ENCODE measurements at places on chromosomes 7 and 10.
A peak's percentile ranks its signal among the peaks of the same experiment; 100 is the strongest.

- DNase-seq: no peak
Observed at GRCh38 chr10:31774299-31774900, 154.2 kb downstream of the ARHGAP12 start.

DNA sequence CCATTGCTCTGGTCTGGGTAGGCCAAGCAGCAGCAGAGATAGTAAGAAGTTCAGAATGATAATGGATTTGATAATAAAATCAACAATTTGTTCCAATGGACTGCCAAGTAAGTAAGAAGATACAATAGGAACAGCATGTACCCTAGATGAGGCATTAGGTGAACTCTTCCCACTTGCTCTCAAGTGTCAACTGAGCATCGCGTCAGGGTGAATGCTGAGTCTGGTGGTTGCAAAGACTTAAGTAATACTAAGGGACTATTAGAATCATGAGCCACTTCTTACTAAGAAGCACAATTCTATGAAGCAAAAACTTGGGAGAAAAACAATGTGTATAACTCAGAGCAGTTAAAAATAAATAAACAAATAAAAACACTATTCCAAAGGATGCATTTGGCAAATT, 54.5 kb downstream of the LRRN3 start:
- DNase-seq: no peak

GRCh38 chr10:84177541-84178141, 4.0 kb downstream of the GPR15LG start:
- no peak for DNase-seq

DNA sequence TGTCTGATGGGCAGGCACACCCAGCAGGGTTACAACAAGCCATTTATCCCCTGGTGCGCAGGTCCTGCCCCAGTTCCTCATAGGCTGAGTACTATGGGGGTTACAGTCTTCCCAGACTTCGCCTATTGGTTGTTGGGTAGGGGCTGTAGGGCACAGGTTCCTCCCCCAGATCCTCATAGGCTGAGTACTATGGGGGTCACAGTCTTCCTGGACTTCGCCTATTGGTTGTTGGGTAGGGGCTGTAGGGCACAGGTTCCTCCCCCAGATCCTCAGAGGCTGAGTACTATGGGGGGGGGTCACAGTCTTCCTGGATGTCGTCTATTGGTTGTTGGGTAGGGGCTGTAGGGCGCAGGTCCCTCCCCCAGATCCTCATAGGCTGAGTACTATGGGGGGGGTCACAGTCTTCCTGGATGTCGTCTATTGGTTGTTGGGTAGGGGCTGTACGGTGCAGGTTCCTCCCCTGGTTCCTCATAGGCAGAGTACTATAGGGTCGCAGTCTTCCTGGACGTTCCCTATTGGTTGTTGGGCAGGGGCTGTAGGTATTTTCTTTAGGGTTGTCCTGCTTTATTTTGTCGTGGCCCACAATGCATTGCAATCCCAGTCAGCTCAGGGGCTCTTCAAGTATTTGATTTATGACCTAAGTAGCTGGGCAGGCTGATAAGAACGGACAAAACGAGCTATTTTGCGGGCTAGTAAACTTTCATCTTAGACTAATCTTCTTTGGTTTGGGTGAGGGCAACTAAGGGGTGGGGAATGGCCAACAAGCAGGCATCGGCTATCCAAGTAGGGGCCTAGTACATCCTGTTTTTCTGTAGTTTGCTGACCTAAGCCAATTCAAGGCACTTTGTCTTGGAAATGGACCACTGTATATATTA, 3.4 kb downstream of the LRRC27 start:
- DNase-seq: no peak

- no peak for DNase-seq
Observed at GRCh38 chr7:45582136-45582749, 8.1 kb downstream of the ADCY1 start.

DNA sequence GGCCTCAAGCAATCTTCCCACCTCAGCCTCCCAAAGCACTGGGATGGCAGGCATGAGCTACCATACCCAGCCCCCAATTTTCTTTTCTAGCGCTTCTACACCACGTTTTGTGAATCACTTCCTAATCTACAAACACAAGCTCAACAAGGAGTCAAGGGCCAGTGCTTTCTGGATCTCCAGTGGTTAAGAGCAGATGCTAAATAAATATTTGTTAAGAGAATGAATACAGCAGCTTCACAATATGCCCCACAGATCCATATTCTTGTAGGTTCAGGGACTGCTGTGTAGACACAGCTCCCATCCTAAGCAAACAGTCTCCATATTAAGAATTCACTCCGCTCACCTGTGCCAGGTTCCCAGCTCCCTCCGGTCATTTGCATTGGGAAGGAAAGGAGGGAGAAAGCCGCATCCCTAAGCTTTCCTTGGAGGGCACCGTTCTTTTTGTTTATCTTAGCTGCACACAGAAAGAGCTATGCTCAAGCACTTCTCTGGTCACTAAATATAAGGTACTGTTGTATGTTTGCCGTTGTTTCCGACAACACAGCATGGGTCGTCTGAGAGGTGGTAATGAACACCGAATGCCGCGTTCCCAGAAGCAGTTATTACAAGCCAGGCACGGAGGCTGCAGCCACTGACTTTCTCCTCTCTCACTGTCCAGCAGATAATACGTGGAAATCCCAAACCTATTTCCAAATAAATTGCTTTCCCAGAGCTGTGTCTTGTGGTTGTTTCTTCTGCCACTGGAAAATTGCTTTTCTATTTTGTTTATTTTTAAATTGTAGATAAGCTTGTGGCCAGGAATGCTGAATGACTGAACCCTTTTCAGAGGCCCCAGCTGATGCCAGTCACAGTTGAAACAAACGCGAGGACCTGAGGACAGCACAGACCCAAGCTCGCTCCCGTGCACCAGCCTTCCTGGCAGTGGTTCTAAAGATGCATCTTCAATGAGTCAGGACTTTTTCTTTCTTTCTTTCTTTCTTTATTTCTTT, 217.1 kb downstream of the PRPF18 start:
- peak; percentile 81 for DNase-seq

GRCh38 chr7:134220236-134220635, 93.1 kb downstream of the LRGUK start:
- DNase-seq: no peak

DNA sequence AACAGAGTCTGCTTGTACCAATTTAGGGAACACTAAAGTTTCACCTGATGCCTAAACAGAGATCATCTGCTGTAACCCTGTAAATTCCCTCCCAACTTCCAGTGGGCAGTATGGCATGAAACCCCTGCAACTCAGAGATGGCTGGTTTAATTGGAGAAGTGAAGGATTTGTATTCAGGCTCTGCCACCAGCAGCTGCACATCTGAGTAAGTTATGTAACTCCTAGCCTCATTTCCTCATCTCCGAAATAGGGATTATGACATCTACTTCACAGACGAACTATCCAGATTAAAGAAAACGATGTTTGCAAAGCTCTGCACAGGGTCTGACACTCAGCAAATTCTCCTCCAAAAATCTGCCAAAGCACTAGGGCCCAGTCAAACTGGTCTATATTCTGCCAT, 493.0 kb downstream of the KCNMA1 start:
- DNase-seq: no peak

GRCh38 chr10:100945754-100946153, 23.6 kb upstream of the SEMA4G start:
- DNase-seq: no peak

DNA sequence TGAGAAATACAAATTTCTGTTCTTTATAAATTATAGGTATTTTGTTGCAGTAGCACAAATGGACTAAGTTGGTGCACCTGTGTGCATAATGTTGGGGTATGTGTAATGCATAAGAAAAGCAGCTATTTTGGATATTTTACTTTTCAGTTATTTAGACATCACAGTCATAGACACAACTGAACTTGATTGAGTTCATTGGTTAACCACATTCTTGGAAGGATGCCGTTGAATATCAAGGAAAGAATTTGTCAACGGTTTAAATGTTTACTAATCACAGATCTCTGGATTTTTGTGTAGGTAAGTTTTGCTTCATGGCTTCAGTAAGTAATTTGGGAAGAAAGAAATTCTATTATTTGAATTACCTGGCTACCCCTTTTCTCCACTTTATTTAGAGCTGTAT, 4.1 kb downstream of the OTUD1 start:
- peak; percentile 66 for DNase-seq

DNA sequence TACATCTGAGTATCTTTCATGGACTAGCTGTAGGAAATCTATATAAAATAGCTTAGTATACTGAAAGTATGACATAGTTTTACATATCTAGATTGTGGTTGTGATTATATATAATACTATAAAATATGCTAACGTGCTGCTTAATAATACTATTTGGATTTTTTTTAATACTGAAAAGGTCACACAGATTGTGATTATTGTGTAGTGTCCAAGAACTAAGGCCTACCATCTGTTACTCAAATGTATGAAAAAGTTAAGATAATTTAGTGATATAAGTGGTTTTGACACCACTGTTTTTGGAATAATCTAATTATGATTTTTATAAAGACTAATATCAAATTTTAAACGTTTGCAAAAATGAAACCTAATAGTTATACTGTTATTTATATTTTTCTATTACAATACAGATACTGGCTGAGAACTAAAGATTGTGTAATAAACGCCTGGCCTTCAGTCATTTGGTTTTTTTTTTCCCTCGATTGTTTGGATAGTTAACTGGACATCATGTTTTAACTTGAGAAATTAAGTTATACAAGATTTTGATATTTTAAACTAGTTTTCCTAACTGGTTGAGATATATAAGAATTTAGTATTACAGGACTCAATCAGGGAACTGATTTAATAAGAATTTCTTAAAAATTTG, 12.6 kb downstream of the PTEN start:
- no peak for DNase-seq

DNA sequence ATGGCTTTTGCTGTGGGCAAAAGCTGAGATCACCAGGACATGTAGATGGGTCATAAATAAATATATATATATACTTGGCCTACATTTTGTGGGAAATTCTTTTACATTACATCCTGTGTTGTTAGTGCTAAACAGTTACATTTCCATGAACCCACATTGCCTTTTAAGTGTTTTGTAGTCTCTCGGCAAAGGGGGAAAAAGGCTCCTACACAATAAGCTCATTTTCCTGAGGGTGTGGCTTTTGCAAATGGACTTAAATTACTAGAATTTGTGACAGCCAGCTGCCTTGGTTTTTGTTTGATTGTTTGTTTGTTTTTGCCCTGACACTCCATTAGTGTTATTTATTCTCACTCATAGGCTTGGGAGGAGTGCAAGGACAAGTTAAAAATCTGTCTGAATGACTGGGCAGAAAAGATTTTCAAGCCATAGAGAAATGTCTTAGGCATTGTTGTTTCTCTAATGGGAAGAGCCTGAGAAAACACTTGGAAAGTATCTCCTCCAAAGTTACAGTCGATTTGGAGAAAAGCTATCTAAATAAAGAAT, 128.8 kb downstream of the DGKB start:
- no peak for DNase-seq

DNA sequence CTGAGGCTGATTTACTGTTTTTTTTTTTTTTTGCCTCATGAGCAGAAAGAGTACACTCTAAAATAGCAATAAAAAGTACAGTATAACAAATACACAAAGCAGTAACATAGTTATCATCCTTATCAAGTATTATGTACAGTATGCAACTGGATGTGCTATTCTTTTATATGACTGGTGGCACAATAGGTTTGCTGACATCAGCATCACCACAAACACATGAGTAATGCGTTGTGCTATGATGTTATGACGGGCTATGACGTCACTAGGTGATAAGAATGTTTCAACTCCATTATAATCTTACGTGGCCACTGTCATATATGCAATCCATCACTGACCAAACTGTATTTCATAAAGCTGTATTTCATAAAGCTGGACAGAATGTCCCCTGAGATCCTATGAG, 189.2 kb upstream of the GLI3 start:
- peak; percentile 37 for DNase-seq

GRCh38 chr10:72801263-72801868, 92.2 kb upstream of the OIT3 start:
- DNase-seq: peak; percentile 14

- no peak for DNase-seq
Observed at GRCh38 chr10:43749940-43750552, 101.4 kb upstream of the ZNF32 start.

DNA sequence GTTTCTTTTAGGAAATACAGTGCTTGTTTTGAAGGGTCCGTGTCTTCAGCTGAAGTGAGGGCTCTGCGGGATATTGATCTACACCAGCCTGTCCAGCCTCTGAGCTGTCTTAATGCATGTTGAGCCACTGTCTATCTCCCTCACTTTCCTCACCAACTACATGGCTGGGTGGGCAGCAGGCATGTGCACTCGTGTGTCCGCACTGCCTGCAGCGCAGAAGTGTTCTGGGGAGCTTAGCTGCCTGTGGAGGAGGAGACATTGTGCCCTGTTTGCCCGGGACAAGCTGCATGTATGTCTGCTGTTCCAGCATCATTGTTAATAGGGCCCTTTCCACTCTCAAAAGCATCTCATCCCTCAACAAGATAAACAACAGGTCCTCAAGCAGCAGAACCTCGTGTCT, 133.1 kb upstream of the EEPD1 start:
- DNase-seq: no peak

- DNase-seq: no peak
Observed at GRCh38 chr7:68958571-68958970, 639.7 kb upstream of the AUTS2 start.

- DNase-seq: no peak
Observed at GRCh38 chr7:156628562-156628961, 12.0 kb upstream of the RNF32 start.

- DNase-seq: no peak
Observed at GRCh38 chr10:103042908-103043307, 124.8 kb downstream of the CNNM2 start.

All from M059J (cell line).